Stimulated activated CD4-positive, alpha-beta T cell treated with anti-CD3 and anti-CD28 coated beads, Interleukin-2, amount 100 ng/mL, for 24 hours (primary cell): ENCODE measurements at places on chromosomes 3 and 15.

GRCh38 chr3:157279237-157279636, 119.3 kb upstream of the CCNL1 start:
- no peak for DNase-seq

- no peak for DNase-seq
These were observed 7.9 kb downstream of the DGKG start for GRCh38 chr3:186354100-186354499.

DNA sequence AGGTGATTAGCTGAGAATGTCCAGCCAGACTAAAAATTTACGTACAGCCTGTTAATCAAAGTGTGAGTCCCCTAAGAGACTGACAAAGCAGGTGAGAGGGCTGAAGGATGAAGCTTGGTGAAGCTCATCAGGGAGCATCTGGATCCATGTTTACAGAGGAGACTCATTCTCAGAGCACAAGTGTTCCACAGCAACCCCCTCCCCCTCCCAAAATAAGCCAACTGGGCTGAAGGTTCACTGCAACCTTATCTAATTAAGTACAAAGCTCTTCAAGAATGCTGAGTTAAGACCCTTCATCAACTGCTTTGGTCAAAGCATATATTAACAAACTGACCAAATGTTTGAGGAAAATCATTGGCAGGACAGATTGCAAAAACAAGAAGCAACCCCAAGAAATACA, 262.6 kb upstream of the ZNF385D start:
- no peak for DNase-seq

DNA sequence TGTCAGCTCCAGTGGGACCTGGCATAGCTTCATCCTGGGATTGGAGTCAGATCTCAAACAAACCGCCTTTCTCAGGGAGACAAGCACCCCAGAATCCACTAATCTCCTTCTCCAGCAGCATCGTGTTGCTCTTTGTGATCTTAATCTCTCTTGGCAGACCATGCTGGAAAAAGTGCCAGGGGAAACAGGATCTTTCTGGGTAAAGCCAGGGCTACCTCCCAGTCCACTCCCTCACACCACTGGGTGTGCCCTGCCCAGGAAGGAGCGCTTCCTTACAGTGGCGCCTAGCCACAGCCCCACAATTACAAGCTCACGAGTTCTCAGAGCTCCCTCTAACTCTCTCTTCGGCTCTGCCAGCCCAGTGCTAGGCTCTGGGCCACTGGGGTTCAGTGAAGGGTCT, 32.2 kb downstream of the RPLP1 start:
- no peak for DNase-seq

DNA sequence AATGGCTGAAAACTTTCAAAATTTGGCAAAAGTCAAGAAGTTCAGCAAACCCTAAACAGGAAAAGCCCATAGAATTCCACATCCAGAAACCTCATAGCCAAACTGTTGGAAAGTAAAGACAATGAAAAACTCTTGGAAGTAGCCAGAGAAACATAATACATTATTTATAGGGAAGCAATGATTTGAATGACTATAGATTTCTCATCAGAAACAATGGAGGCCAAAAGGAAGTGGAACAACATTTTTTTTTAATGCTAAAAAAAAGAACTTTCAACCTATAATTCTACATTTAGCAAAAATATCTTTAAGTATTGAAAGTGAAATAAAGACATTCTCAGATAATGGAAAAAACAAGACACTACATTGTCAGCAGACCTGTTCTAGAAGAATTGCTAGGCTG, 30.2 kb downstream of the ALPK3 start:
- DNase-seq: no peak

DNA sequence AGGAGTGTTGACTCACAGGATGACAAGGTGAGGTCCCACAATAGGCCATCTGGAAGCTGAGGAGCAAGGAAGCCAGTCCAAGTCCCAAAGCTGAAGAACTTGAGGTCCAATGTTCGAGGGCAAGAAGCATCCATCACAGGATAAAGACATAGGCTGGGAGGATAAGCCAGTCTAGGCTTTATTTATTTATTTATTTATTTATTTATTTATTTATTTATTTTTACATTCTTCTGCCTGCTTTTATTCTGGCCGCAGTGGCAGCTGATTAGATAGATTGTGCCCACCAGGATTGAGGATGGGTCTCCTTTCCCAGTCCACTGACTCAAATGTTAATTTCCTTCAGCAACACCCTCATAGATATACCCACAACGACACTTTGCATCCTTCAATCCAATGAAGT, 472.2 kb upstream of the DPPA4 start:
- no peak for DNase-seq

- DNase-seq: no peak
These were observed 150.0 kb upstream of the CHL1 start for GRCh38 chr3:46576-46975.

DNA sequence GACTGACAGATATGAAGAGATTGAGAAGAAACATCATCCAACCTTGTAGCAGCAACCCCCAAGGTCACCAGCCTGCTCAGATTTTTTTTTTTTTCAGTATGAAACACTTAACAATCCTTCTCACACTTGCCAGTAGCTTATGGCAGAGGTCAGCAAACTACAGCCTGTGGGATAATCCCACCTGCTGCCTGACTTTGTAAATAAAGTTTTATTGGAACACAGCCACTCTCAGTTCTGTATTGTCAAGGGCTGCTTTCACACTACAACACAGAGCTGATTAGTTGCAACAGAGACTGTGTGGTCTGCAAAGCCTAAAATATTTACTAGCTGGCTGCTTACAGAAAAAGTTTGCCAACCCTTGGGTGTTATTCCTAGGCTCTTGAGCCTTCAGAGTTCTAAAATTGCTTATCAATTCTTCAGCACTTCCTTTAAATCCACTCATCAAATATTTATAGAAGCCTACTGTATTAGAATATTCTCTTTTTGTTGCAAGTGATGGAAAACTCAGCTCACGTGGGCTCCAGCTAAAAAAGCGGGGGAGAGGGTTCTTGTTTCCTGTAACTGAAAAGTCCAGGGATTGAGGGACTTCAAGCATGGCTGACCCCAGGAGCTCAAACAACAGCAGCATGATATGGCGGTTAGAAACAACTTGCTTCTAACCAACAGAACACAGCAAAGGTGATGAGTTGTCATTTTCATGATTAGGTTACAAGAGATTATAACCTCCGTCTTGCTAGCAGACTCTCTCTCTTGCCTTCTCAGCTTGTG, 246.1 kb downstream of the SHQ1 start:
- no peak for DNase-seq

- no peak for DNase-seq
These were observed 161.0 kb upstream of the HES1 start for GRCh38 chr3:193974671-193975535.
